Kidney epithelial cell (primary cell): ENCODE measurements at places on chromosomes 5 and 9. TPM values are rescaled to one million over a fixed set of nuclear protein-coding genes. Genes with fewer than 3 reads are reported as not detected.

Gene IQGAP2
- 4.0 and 11.7 TPM in 2 replicates for total RNA-seq

Gene ZBED3
- 6.0 and 9.8 TPM in 2 replicates for total RNA-seq

Gene OCLN
- total RNA-seq, result 104 TPM in 2 replicates

Gene NPDC1
- 58.3 and 76.1 TPM in 2 replicates for total RNA-seq

Gene SPINK13
- total RNA-seq, result not detected in 2 replicates

Gene GMCL2
- total RNA-seq, result not detected in 2 replicates

Gene LIX1
- 0.07 TPM in 1 of 2 replicates, not detected in the other for total RNA-seq

Gene SLC25A2
- not detected in 2 replicates for total RNA-seq

Gene LTC4S
- total RNA-seq, result 0.41 and 5.1 TPM in 2 replicates

Gene CCNO
- 1.3 and 3.9 TPM in 2 replicates for total RNA-seq

Gene MEF2C
- 1.9 and 4.8 TPM in 2 replicates for total RNA-seq
